Thoracic aorta (tissue), 2 donors: ENCODE measurements at places on chromosomes 13 and 19.

DNA sequence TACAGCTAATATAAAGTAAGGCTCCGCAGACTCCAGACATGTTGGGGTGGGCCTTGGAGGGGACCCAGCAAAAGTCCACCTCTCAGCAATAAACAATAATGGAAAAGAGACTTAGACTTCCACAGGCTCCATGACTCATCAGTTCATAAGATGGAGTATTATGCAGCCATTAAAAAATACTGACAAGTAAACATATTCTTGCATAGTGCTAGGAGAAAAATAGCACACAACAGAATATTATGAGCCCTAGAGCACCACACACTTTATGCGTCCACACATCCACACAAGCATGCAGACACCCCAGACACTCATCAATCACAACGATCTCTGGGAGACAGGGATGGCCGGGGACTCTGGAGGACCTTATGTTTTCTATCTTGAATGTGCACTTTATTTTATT, 46.0 kb downstream of the PDCD5 start:
- no peak for DNase-seq

DNA sequence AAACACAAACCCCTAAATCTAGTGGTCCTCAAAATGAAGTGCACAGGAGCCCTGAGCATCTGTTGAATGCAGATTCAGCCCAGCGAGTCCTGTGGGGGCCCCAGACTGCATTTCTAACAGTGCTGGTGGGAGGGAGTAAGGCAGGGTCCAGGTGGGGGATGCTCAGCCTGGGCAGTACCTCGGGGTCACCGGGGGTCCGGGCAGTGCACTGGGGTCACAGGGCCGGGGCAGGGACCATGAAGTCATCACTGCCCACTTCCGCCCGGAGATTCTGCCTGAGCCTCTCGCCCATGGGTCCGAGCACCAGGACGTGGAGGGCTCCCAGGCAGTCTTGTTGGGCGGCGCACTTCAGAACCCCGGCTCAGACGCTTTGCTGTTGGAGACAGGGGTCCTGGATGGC, 838 bp upstream of the ATP4B start:
- DNase-seq: no peak

DNA sequence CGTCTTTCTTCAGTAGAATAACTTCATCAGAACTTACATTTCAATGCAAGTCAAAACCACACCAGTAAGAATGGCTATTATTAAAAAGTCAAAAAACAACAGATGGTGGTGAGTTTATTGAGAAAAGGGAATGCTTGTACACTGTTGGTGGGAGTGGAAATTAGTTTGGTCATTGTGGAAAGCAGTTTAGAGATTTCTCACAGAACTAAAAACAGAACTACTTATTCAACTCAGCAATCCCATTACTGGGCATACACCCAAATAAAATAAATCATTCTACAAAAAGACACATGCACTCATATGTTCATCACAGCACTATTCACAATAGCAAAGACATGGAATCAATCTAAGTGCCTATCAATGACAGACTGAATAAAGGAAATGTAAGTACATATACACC, 231.2 kb downstream of the NHLRC3 start:
- DNase-seq: no peak

- no peak for DNase-seq
These were observed 19.8 kb upstream of the GNA15 start for GRCh38 chr19:3115916-3116602.

DNA sequence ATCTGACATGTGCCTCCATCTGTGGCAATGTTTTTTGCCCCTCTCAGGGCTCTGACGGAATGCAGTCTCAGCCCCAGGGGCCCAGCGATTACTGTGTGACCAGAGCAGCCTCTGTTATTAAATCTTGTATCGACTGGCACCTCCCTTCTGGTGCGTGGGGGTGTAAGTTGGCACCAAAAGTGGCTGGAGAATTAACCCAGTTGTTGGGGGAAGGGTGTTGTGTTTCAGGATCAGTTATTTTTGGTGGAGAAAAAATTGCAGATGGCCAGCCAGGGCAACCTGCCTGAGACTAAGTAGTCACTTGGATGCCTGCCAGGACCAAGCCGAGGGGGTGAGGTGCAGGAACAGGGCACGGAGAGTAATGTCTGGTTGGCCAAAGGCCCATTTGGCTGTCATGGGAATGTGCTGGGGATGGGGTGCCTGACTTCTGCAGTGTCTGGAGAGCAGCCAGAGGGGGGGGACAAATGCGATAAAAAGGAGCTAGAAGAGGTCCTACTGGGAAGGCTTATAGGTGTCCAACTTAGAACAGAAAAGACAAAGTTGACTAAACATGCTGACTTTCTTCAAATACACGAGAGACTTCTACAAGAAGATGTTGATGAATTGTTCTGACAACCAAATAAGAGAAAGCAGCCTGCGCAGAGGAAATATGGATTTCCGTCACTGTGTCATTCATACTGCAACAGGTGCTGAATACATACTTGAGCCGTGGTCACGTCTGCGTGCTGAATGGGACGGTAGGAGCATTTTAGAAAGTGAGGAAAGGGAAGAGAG, 69.8 kb downstream of the SIAH3 start:
- peak; percentile 4 for DNase-seq

- no peak for DNase-seq
These were observed 3.0 kb upstream of the NDFIP2 start for GRCh38 chr13:79477968-79478367.
